ENCODE measurements at places on chromosomes 1 and 21. TPM values are rescaled to one million over a fixed set of nuclear protein-coding genes. Genes with fewer than 3 reads are reported as not detected.

The TFF2 gene
- total RNA-seq, result not detected

The CLIC4 gene
- 58.8 TPM for total RNA-seq

The ATG4C gene
- 5.2 TPM for total RNA-seq

The GJA8 gene
- total RNA-seq, result not detected

The FBXO28 gene
- total RNA-seq, result 34.1 TPM

The OLIG2 gene
- not detected for total RNA-seq

The HCRTR1 gene
- not detected for total RNA-seq

The MPL gene
- total RNA-seq, result 0.25 TPM

The GIPC2 gene
- total RNA-seq, result 0.05 TPM

The FYB2 gene
- total RNA-seq, result not detected

The SYT6 gene
- 0.31 TPM for total RNA-seq

The MYOC gene
- not detected for total RNA-seq

The SYCP1 gene
- total RNA-seq, result not detected

The FABP3 gene
- total RNA-seq, result not detected

The TRIM46 gene
- total RNA-seq, result 2.9 TPM

The UQCRHL gene
- total RNA-seq, result 5.7 TPM

The RBP7 gene
- total RNA-seq, result 5.8 TPM

The TSNAX gene
- 45.7 TPM for total RNA-seq

The OR2G2 gene
- not detected for total RNA-seq

The KCNK2 gene
- not detected for total RNA-seq

The CCDC185 gene
- total RNA-seq, result not detected

The FAM151A gene
- 0.34 TPM for total RNA-seq

The TMEM240 gene
- total RNA-seq, result 0.24 TPM

The CCDC28B gene
- total RNA-seq, result 1.5 TPM

The CTH gene
- total RNA-seq, result 1.2 TPM

The CCDC30 gene
- 0.97 TPM for total RNA-seq

The CD48 gene
- total RNA-seq, result not detected

The CD53 gene
- not detected for total RNA-seq

The OVAAL gene
- 0.46 TPM for total RNA-seq

The MX1 gene
- total RNA-seq, result 2.2 TPM

The CDCA8 gene
- 44.5 TPM for total RNA-seq

The OLFML2B gene
- total RNA-seq, result 0.33 TPM

The SLAMF9 gene
- 0.43 TPM for total RNA-seq

The PKNOX1 gene
- total RNA-seq, result 6.6 TPM

The PRDX1 gene
- total RNA-seq, result 1,822 TPM

The SMPDL3B gene
- 1.5 TPM for total RNA-seq

The LCE3A gene
- not detected for total RNA-seq

The FAM167B gene
- total RNA-seq, result 0.55 TPM

The KCNJ6 gene
- total RNA-seq, result 3.1 TPM

The ATP1B1 gene
- 196 TPM for total RNA-seq

The SH2D1B gene
- 0.23 TPM for total RNA-seq

The FAM72D gene
- total RNA-seq, result 6.7 TPM

The CYP4A22 gene
- total RNA-seq, result not detected

The ELAVL4 gene
- not detected for total RNA-seq

The ELAPOR1 gene
- total RNA-seq, result 0.33 TPM

The PLD5 gene
- 2.4 TPM for total RNA-seq

The IFI44 gene
- total RNA-seq, result 0.82 TPM

The AIM2 gene
- total RNA-seq, result not detected

The IGSF9 gene
- total RNA-seq, result 0.14 TPM

The EPHA10 gene
- 1.4 TPM for total RNA-seq
